ENCODE measurements at places on chromosomes 6 and 20.

GRCh38 chr6:169051371-169051770 lies 202.3 kb downstream of the THBS2 start:
- DNase-seq = no peak

DNA sequence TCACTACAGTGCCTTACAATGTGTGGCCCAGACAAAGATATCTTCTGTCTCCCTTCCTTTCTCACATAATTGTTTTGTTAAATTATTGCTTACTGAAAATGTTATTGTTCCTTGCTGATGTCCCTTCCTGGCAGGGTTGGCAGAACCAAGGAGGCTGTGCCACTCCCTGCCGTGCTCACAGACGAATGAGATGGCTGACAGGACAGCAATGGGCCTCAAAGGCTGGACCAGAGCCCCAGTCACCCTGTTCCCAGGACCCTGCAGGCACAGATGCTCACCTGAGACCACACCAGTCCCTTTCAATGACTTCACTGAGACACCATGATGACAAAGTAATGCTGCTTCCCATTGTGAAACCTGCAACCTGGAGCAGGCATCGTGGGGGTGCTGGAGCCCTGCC lies 375.1 kb downstream of the HACE1 start:
- no peak for DNase-seq

- DNase-seq = no peak
These were observed 68.2 kb downstream of the PXDC1 start for GRCh38 chr6:3683331-3683730.

GRCh38 chr6:84709121-84709520 lies 55.3 kb downstream of the TBX18 start:
- no peak for DNase-seq

DNA sequence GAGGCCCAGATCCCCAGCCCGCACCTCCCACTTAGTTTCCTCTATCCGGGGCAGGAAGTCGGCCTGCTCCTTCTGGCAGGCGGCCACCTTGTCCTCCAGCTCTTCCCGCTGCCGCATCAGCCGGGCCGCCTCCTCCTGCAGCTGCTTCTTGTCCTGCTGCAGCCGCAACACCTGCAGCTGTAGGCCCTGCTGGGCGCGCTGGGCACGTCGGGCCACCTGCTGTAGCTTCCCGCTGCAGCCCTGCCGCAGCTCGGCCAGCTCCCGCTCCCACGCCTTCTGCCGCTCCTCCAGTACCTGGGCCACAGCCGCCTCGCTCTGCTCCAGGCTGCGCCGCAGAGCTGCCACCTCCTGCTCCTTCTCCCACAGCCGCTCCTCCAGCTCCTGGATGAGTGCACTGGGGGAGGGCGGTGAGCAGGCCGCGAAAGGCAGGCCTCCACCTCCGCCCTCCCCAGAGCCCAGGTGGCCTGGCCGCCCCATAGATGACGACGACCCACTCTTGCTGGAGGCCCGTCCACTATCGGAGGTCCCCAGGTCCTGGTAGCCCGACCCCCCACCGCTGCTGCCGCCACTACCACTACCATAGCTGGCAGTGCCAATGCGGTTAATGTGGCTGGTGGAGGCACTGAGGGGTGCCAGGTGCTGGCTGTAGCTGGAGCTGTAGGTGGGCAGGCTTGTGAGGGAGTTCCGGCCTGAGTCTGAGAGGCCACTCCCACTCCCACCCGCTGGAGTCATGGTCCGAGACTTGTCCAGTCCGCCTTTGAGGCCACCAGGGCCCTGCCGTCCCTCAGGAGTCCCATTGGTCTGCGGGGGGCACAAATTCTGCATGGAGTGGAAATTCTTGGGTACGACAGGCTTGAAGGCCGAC lies 6.0 kb upstream of the FASTKD5 start:
- DNase-seq = no peak

DNA sequence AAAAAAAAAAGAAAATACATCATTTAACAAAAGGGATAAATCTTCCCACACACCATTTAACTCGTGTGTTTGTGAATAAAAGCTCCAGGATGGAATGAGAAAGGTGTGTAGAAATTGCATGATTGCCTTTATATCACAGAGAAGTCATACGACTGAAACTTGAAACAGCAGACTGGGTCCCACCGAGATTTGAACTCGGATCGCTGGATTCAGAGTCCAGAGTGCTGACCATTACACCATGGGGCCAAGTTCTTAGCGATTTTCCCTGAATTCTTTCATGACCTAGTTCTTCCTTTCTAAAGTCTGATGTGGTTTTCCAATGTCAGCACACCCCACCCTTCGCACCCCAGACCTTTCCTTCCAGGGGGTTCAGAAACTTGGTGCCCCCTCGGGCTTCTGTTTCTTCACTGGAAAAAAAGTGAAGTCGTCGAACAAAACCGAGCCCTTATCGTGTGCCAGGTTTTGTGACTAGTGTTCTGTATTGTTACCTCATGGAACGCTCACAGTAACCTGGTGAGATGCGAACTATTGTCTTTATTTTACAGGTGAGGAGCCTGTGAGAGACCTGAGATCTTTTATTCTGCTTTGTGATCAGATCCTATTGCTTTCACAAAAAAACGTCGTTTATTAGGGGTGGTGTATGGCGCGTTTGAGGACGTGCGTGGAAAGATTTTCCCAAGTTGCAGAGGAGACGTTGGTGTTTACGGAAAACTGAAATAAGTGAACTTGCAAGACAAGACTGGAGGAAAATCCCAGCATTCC lies 120.8 kb downstream of the OR2B2 start:
- no peak for DNase-seq

- no peak for DNase-seq
These were observed 17.8 kb downstream of the TAF8 start for GRCh38 chr6:42068173-42068572.

- no peak for DNase-seq
These were observed 437.6 kb upstream of the RNF217 start for GRCh38 chr6:124524491-124525200.

DNA sequence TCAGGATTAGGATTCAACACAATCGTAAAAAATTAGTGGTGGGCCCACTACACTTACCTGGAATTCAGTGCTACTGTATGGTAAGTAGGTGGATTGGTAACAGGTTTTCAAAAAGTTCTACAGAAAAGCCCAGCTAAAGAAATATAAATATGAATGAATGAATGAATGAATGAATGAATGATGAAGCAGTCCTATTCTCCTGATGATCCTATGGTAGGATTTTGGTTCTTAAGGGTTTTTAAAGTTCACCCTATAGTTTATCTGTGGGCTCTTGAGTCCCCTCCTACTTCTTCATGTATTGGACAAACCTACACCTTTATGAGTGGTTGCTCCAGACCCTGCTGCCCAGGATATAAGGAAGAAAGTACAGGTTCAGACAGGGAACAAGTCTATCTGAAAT lies 89.5 kb upstream of the HEY2 start:
- no peak for DNase-seq

DNA sequence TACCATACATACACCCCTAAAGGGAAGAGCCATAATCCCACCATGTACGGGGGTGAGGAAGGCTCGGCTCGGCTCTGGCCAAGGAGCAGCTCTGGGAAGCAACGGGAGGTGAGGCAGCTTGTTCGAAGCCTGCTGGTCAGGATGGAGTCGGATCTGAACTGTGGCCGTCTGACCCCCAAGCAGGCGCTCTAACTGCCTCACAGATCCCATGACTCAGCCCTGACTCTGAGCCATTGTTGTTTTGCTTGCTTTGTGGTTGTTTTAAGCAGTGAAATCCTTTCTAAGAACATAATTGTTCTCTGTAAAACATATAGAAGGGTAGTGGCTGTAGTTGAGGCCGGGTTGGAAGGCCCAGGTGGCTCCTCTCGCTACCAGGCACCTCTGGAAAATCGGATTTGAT lies 10.9 kb downstream of the C6orf132 start:
- DNase-seq = no peak

DNA sequence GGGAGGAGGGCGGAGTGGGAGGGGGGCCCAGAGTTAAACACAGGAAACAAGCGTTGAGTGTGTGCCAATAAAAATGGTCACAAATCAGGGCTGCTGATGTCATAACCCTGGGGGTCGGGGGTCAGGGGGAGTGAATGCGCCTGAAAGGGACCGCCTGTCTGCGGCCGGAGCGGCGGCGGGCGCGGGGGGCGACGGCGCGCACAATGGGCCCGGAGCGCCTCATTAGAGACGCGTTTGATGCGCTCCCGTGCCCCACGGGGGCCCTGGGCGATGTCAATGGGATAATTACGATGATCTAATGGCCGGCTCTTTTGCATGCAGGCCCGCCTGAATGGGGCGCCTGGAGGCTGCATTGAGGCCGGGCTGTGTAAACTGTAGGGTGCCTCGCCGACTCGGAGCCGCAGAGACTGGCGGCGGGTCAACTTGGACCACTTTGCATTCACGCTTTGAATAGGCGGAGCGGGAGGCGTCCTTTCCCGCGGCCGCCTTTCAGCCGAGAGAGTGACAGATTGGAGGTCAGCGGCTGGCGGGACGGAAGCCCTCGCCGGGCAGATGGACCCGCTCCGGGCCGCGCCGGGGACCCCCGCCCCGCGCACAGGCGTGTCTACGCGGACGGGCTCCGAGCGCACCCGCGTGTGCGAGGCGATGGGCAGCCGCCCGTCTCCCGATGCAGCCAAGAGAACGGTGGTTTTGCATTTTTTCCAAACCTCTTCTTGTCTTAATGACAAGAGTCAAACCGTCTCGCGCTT lies 296.1 kb downstream of the TFAP2C start:
- no peak for DNase-seq

- no peak for DNase-seq
These were observed 76.1 kb downstream of the IPCEF1 start for GRCh38 chr6:154280521-154280920.

- no peak for DNase-seq
These were observed 2.2 kb downstream of the NOL4L start for GRCh38 chr20:32582659-32583580.

DNA sequence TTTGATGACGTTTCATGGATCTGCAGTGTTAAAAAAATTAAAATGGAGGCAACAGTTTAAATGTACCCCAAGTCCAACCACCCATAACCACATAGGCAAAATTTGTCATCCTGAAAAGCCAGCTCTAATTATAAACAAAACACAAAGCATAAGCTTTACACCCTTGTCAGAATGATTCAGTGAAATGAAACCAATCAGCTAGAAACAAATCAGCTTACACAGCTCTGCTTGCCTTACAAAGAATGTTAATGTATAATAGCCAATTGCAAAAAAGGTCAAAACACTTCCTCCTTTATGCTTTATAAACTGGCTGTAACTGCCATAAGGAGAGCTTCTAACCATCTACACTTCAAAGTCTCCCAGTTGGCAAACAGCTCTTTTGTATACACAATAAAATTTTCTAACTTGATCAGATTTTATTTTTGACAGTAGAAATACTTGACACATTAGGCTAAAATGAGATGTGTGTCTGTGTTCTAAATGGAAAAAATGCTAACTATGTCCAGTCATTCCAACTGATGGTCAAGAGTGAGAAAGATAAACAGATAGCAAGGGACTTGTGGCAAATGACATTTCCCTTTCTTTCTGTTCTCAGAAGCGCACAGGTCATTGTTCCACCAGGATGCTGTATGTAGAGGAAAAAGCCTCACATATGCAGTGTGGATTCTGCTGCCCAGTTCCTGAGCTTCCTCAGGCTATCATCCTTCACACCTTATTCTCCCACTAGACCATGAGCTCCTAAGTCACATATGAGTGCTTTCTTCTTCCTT lies 344.3 kb upstream of the ID4 start:
- DNase-seq = no peak

DNA sequence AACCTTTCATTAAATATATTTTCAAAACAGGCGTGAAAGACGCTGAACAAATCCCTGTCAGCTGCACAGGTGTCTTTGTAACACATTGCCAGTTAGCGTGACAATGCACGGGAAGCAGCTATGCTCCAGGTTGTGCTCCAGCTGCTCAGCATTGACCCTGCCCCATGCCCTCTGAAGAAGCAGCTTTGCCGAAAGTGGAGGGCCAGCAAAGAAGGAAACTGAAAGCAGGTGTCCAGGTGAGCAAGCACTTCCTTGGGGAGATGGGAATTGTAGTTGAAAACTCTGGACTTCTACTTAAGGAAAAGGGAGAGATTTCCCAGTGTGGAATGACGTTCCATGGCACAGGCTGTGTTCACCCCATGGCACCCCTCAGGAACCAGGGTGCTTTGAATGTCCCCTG lies 125.7 kb downstream of the TTLL2 start:
- no peak for DNase-seq

DNA sequence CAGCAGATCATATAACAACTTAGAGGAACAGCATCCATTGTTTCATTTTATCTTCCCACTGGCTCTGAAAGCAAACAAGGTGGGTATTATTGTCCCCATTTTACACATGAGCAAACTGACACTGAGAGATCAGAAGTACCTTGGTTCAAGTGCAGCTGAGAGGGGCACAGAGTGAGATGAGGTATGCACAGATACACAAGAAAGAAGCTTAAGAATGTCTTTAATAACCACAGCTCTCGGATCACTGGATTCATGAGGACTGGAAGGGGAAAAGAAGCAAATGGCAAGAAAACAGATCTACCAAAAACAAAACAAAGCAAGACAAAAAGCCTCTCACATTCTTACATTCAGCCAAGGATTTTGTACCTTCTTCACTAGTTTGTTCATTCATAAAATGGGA lies 10.6 kb downstream of the SLC2A10 start:
- DNase-seq = no peak

DNA sequence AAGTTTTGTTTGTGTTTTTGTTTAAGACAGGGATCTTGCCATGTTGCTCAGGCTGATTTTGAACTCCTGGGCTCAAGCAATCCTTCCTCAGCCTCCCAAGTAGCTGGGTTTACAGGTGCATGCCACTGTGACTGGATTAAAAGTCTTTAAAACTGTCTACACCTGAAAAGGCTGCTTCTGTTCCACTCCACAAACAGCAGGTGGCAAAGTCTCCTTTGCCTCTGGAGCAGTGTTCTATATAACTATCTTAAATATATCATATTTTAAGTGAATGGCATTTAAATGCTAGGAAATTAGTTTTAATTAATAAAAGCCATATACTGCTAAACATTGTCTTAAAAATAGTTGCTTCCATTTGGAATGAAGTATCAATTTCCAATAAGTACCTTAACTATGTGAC lies 89.2 kb upstream of the BCLAF1 start:
- no peak for DNase-seq

GRCh38 chr6:48505621-48506020 lies 394.6 kb upstream of the PTCHD4 start:
- no peak for DNase-seq

DNA sequence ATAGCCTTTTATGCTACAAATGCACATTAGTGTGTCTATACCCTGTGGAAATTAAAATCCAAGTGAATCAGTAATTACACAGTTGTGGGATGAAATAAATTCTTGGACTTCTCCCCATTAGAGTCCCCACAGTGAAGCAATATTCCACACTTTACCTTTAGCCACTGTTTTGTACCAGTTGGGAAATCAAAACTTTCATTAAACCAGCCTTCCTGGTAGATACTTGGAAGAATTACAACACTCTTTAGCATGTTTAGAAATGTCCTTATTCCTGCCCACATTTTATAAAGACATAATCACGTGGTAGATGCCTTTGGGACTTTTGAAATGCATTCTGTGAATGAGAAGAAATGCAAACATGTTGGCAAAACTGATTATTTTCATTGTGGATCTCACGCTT lies 49.0 kb upstream of the ANKEF1 start:
- DNase-seq = no peak

- no peak for DNase-seq
These were observed 3.7 kb downstream of the EXOC2 start for GRCh38 chr6:689223-689622.
